ENCODE measurements at places on chromosomes 2 and 18.
A peak's percentile ranks its signal among the peaks of the same experiment; 100 is the strongest.

DNA sequence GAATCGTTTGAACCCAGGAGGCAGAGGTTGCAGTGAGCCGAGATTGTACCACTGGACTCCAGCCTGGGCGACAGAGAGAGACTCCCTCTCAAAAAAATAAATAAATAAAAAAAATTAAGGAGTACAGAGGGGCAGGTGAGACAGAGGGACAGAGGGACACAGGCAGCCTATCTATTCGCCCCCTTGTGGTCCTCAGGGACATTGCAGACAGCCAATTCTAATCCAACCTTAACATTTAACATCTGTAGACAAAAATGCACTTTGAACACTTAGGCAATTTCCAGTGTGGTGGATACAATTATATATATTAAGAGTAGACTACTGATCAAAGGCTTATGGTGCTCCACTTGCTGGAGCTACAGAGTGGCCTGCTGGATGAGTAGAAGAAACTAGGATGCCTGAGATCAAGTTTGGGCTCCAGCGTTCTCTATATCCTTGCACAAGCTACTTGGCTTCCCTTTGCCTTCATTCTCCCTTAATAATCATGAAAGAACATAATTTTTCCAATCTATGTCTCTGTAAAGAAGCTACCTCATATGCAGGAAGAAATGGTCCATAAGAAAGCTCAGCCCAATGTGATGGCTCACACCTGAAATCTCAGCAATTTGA is 8.2 kb upstream of the SMARCAL1 start:
- peak; percentile 55 for DNase-seq

- no peak for DNase-seq
These were observed 34.8 kb downstream of the TET3 start for GRCh38 chr2:74019516-74019915.

DNA sequence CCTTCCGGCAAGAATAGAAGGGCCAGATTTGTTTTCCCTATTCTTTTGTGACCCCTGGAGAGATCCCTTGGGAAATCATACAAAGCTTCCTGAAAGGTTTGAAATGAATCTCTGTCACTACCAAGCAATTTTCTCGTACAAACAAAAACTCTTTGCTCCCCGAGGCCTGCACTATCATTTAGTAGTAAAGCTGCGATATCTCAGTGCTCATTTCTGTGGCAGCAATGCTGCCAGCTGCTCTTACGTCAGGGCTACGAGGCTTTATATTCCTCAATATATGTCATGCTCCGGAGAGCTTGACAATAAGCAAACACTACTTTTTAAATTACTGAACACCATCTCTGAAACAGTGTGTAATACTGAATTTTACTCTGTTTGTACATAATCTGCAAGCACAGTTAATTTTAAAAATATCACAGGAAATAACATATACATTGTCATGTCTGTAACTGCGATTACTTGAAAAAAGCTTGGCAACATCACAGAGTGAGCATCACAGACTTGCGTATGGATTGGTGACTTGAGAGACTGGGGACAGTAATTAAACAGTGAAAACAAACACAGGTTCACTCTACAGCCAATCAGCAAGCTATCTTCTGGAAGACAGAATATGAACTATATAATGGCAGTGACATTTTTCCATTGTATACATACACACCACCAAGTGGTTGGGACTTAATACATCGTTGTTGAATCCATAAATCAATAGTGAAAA is 403.3 kb upstream of the NETO1 start:
- DNase-seq, result no peak

DNA sequence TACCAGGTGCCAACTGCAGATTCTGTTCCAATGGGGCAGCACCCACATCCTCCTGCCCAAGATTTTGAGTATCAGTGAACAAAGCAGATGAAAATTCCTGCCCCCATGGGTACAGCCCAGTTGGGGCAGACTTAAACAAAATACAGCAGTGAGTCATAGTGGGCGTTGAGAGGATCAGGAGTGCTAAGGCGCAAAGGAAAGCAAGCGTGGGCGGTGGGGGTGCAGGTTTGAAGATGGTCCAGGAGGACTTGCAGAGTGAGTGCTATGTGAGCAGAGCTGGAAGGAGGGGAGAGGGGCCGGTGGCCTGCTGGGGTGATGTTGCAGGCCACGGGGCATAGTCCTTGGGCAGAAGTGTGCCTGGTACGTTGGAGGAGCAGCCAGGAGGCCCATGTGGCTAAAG is 24.7 kb downstream of the STEAP3 start:
- no peak for DNase-seq

DNA sequence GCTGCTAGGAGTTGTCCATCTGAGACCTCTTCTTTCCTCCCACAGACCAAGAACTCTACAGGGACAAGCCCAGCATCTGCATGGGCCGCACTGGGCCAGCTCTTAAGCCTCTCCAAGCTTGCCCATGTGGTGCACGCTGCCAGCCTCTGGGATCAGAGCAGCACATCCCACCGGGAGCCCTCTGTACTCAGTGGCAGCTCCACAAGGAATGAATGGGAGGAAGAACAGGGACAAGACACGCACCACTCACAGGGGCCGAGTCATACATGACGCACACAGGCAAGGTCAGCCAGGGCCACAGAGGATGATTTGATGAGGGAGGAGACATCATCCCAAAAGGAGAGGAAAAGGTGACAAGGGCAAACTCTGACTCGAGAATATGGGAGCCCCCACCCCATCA is 268.3 kb downstream of the KLHL29 start:
- no peak for DNase-seq

- DNase-seq, result no peak
These were observed 111.6 kb upstream of the GCFC2 start for GRCh38 chr2:75822336-75822735.

DNA sequence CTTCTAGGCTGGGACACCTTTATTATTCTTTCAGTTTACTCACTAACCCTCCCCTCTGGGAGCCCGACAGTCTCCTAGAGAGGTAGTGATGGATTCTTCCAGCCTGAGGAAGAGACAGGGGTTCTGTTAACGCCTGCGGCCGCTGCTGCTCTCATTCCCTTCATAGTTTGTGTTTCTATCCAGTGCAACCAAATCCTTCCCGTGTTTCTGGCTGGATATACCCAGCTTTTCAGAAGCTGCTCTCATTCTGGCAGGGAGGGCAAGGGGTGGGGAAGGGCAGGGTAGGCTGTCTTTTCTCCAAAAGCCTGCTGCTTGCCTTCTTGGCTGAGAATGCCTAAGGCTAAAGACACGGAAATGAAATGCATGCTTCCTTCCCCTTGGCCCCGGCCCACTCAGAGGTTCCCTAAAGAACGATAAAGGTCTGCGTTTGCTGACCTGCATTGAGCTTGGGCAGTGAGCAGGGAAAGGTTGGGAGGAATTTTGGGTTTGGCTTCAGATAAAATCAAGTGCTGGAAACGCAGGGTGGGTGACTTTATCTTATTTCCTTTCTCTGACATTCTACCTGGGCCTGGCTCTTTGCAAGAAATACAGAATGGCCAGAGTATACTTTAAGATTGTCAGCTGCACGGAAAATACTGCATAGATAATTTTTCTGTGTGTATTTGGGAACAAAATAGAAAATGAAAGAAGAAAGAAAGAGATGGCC is 390.9 kb downstream of the NBAS start:
- DNase-seq, result no peak

GRCh38 chr2:119983108-119983507 is 29.8 kb upstream of the EPB41L5 start:
- no peak for DNase-seq

DNA sequence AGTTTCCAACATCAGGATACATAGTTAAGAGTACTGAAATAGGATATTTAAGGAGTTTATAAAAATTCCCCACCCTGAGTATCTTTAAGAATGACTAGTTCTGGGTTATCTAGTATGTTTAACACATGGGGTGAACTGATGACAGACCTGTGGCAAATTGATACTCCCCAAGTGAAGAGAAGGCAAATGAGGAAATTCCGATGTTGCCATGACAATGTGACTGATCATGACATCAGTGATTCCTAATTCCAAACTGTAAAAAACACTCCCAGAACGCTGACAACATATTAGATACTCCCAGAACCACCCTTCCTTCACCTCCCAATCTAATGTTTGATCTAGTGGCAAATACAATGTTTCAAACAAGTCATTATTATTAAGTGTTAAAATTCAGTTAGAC is 77.6 kb downstream of the RBMS1 start:
- DNase-seq, result no peak

- DNase-seq, result no peak
These were observed 371 bp upstream of the LCLAT1 start for GRCh38 chr2:30446602-30447148.

DNA sequence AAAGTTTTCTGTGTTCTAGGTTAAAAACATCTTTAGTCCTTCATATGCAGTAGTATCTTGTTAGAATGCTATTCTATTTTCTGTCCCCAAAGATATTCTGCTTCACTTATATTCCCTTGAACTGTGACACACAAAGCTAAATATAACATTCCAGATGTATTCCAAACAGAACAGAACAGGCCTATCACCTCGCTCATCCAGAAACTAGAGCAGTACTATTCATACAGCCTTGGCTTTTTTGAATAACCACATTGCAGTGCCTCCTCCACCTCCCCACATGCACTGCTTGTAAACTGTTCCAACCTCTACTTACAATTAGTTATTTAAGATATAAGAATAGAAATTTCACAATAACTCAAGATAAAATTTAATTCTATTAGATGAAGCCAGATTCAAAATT is 196.8 kb downstream of the EXOC6B start:
- DNase-seq, result no peak

DNA sequence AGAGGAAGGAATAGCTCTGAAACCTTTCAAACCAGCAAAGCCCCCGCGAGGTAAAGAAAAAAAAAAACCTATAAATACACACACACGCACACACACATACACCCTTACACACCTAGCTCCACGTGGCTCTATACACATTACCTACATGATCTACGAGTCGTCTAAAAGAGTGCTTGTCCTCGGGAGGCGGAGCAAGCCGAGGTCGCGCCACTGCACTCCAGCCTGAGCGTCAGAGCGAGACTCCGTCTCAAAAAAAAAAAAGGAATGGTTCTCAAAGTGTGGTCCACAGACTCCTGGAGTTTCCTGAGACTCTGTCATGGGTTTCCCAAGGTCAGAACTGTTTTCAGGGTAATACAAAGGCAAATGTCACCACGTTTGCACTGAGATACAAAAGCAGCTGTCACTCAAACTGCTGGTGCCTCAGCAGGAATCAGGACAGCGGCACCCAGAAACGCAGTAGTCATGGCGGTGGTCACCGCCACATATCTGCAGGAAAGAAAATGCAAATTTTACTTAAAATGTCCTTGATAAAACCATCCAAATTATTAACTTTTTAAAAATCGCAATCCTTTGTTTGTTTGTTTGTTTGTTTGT is 130.0 kb upstream of the GPC1 start:
- no peak for DNase-seq

GRCh38 chr18:10659000-10659399 is 133.2 kb downstream of the NAPG start:
- DNase-seq, result no peak

All from hematopoietic multipotent progenitor cell treated with erythropoietin and hydrocortisone succinate and interleukin-3 and kit ligand, for 15 days (in vitro differentiated cells).